ENCODE measurements at places on chromosomes 11 and 22. TPM values are rescaled to one million over a fixed set of nuclear protein-coding genes. Genes with fewer than 3 reads are reported as not detected.

- DNase-seq: no peak
These were observed 15.0 kb upstream of the TRIM44 start for GRCh38 chr11:35647421-35648093.

- DNase-seq: no peak
These were observed 2.6 kb downstream of the KLHDC7B start for GRCh38 chr22:50548040-50548920.

DNA sequence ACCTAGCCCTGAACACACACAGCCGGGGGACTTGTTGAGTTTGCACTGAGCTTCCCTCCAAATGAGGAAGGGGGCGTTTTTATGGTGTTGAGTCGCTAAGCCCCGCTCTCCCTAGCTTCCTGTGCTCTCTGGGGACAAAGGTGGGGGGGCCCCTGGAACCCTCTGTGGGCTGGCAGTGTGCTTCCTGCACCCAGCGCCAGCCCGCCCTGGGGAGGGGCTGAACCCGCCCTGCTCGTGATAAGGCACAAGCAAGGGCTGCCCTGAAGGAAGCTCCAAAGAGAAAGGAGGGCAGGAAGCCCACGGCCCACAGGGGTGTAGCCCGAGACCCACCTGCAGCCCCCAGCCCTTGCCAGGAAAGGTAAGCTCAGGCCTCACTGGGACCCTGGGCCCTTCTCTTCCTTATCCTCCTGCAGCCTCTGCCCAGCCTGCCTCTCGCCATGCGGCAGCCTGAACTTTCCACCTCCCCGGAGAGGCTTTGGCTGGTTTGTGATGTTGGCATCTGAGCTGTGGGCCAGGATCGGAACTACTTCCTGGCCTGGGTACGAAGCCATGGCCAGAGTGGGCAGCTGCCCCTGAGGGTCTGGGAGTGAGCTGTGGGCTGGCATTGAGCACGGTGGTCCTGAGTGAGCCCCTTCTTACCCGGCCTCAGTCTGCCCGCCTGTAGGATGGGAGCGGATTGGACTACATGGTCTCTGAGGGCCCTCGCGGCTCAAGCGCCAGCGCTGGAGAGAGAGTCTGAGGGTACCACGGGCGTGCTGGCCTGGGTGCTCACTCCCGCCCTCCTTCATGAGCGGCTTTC lies at the start of gene FERMT3:
Gene FERMT3 (plus strand): TSS at position 265 of the 799 bp plus-strand sequence. CDS start 644 bp downstream, outside the sequence.
- no peak for DNase-seq

DNA sequence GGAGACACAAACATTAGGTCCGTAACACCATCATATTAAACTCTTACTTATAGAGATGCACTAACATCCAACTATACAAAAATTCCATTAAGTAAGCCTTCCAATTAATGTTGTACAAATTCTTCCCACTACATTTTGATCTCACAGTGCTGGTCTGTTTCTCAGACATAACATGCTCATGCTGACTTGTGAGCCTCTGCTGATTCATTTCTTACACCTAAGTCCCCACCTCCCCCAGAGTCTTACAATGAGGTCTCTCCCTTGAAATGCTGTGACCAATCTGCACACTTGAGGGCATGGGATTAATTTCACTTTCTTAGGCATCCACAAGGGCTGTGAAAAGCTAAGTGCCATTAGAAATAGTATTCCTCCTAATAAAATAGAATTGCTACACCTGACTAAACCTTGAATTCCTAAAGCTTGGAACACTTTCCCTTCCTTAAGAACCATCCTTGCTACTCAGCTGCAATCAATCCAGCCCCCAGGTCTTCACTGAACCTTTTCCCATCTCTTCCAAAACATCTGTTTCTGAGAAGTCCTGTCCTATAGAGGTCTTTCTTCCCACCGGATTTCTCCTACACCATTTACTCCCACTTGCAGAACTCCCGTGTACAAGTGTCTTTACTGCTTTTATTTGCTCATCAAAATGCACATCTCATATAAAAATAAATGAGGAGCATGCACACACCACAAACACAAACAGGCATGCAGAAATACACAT lies 2.0 kb downstream of the HBG1 start:
- no peak for DNase-seq

- no peak for DNase-seq
These were observed 420.5 kb upstream of the NARS2 start for GRCh38 chr11:78995171-78995570.

GRCh38 chr11:26904132-26904531 lies 89.8 kb upstream of the FIBIN start:
- DNase-seq: no peak

GRCh38 chr11:110431051-110431672 lies 1.4 kb downstream of the FDX1 start:
- DNase-seq: no peak

BIRC3 gene
- total RNA-seq: 0.06 TPM

PNPLA3 gene
- 2.1 TPM for total RNA-seq

FUT4 gene
- 5.0 TPM for total RNA-seq

MFNG gene
- 2.6 TPM for total RNA-seq

OR6A2 gene
- 0.11 TPM for total RNA-seq

RASSF10 gene
- total RNA-seq: 8.2 TPM

CNGA4 gene
- 0.32 TPM for total RNA-seq

TRIM6 gene
- total RNA-seq: 5.5 TPM

Measured in cardiac muscle cell (in vitro differentiated cells and primary cell).